ENCODE measurements at places on chromosomes 1 and 21.

- DNase-seq = no peak
These were observed 91.9 kb downstream of the RYR2 start for GRCh38 chr1:237133921-237134320.

DNA sequence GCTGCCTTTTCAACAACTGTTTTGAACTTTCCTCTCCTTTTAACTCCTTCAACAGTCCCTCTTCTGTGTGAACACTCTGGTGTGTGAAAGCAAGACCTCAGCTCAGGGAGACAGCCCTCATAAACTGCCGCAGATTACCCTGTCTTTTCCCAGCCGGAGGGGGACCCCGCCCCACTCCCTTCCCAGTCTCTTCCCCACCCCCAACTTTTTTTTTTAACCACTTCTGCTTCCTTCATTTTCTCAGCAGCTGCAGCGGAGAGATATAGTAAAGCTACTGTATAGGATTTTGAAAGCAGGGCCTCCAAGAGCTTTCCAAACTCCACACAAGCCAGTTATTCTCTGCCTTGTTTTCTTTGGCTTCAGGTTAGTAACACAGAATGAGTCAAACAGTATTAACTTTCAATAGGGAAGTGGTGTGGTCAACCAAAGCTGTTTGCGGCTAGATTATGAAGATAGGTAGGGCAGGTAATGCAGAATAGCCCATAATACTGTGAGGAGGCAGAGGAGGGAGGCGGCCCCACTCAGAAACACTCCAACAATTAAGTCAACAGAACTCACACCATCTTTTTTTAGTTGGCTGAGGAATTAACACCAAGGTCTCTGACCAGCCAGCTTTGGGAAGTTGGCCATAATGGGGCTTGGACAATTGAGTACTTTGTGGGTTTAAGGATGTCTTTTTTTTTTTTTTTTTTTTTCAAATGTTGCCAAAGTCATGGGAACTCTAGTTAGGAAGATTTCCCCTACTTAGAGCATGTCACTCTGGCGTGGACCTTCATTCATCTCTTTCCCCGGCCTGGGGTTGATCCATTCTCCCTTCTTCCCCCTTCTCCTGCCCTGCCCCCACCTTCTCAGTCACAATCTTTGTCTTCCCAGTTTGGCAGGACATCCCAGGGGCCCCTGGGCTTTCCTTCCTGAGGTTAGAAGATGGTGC lies 177.0 kb downstream of the CLIC6 start:
- no peak for DNase-seq

GRCh38 chr1:117627546-117628130 lies 21.8 kb downstream of the TENT5C start:
- no peak for DNase-seq

GRCh38 chr1:172951730-172952365 lies 98.9 kb downstream of the TNFSF18 start:
- no peak for DNase-seq

DNA sequence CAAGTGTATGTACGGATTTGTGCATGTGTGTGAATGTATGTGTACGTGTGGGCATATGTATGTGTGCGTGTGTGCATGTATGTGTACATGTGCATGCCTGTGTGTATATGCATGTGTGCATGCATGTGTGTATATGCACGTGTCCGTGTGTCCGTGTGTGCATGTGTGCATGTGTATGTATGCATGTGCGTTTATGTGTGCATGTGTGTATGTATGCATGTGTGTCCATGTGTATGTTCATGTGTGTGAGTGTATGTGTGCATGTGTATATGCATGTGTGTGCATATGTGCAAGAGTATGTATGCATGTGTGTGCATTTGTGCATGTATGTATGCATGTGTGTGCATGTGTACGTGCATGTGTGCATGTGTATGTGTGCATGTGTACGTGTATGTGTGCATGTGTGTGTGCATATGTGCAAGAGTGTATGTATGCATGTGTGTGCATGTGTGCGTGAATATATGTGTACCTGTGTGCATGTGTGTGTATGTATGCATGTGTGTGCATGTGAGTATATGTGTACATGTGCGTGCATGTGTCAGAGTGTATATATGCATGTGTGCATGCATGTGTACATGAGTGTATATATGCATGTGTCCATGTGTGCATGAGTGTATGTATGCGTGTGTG lies 15.6 kb downstream of the EPHA8 start:
- DNase-seq = no peak

GRCh38 chr1:229448845-229449244 lies 15.0 kb upstream of the ACTA1 start:
- no peak for DNase-seq

- DNase-seq = no peak
These were observed 24.9 kb downstream of the MAP3K7CL start for GRCh38 chr21:29155118-29155932.

GRCh38 chr1:55195521-55196233 lies 19.5 kb downstream of the USP24 start:
- no peak for DNase-seq

Measured in activated CD4-positive, alpha-beta T cell treated with anti-CD3 and anti-CD28 coated beads, Interleukin-2, amount 50 U/mL, for 1 hour (primary cell).